ENCODE measurements at places on chromosomes 4 and X.

GRCh38 chrX:106680716-106681115 is 45.8 kb upstream of the RNF128 start:
- no peak for DNase-seq

GRCh38 chr4:13484749-13485221 is 645 bp upstream of the RAB28 start:
- no peak for DNase-seq

DNA sequence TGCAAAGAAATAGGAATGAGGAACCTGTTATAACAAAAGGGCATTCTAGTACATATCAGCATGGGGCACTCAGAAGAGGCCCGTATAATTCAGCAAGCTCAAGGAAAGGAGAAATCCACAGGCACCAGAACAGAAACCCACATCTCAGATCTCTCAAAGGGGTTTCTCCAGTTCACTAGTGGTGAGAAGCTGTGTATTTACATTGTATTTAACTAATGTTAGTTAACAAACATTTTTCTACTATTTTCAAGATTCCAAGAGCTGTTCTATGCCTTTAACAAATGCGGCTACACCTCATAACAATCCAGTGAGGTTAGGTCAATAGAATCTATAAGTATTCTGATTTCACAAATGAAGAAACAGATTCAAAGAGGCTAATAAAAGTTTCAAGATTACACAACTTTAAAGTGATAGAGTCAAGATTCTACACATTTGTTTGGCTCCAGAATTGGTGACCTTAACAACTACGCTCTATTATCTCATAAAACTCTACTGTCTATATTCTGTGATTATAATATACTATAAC is 77.3 kb downstream of the CXXC4 start:
- DNase-seq = no peak

GRCh38 chr4:87932718-87933141 is 42.8 kb upstream of the SPP1 start:
- no peak for DNase-seq

GRCh38 chr4:124997124-124997523 is 284.6 kb upstream of the ANKRD50 start:
- DNase-seq = no peak

GRCh38 chrX:96713303-96713702 is 28.7 kb downstream of the DIAPH2 start:
- no peak for DNase-seq

- DNase-seq = no peak
These were observed 110.1 kb downstream of the GBA3 start for GRCh38 chr4:22802876-22803275.

DNA sequence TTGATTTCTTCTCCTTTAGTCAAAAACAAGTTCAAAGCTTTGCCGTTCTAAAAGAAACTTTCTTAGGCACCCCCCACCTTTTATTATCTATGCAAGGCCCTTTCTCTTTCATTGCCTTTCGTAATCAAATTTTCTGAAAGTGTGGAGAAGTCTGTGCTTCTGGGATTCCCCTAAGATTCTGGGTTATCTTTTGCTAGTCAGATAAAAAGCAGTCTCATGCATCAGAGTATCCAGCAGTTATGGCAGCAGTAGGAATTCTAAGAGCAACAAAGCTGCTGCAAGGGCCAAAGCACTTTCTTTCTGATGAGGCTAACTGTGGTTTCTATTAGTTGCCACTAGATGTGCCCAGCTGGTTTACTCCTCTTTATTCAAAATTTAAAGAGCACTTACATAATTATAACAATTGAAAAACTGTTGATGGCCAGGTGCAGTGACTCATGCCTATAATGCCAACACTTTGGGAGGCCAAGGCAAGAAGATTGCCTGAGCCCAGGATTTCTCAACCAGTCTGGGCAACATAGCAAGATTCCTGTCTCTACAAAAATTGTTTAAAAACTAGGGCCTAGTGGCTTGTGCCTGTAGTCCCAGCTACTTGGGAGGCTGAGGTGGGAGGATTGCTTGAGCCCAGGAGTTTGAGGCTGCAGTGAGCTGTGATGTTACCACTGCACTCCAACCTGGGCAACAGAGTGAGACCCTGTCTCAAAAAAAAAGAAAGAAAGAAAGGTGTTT is 296.2 kb downstream of the PAPSS1 start:
- no peak for DNase-seq

DNA sequence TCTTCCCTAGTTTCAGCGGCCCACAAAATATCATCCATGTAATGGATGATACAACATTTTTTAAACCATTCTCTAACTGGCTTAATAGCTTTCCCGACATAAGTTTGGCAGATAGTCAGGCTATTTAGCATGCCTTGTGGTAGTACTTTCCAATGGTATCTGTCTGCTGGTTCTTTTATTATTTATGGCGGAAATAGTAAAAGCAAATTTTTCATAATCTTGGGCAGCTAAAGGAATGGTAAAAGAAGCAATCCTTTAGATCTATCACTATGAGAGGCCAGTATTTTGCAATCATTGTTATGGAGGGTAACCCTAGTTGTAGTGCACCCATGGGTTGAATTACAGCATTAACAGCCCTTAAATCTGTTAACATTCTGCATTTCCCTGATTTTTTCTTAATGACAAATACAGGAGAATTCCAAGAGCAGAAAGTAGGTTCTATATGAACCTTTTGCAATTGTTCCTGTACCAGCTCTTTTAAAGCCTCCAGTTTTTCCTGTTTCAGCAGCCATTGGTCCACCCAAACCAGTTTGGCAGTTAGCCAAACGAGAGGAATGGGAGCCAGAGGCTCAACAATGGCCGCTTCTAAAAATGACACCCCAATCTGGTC is 14.3 kb upstream of the HSD17B11 start:
- no peak for DNase-seq

DNA sequence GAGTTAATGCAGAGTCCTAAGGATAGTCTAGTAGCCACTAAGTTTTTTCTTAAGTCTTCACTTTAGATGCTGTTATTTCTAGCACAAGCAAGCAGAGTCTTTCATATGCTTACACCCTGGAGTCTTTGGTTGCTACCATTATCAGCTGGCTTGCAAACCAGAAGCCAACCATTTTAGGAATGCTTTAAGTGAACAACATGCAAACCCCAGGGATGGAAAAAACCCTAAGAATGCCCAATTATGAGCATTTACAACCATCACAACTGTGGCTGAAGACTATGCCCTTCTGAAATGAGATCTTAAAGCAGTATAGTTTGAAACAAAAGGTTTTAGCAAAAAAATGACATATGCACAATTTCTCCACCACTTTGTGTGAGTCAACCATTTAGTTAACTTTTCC is 6.6 kb downstream of the MID1IP1 start:
- DNase-seq = no peak

DNA sequence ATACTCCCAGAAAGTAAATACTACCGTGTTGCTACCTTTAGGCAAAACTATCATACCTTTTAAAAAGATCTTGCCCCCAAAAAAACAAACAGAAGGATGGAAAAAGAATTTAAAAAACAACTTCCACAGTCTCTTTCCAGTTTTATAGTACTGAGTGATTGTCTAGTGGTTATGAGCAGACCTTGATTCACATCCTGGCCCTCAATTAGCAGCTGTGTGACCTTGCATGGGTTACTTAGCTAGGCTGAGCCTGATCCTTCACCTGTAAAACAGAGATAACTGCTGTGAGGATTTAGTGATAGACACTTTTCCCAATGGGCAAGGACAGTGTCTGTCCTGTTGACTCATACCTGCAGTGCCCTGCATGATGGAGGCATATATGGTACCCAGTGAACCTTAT is 49.0 kb downstream of the SMAD1 start:
- DNase-seq = no peak

- no peak for DNase-seq
These were observed 287.5 kb downstream of the ACTRT1 start for GRCh38 chrX:127764674-127765073.

DNA sequence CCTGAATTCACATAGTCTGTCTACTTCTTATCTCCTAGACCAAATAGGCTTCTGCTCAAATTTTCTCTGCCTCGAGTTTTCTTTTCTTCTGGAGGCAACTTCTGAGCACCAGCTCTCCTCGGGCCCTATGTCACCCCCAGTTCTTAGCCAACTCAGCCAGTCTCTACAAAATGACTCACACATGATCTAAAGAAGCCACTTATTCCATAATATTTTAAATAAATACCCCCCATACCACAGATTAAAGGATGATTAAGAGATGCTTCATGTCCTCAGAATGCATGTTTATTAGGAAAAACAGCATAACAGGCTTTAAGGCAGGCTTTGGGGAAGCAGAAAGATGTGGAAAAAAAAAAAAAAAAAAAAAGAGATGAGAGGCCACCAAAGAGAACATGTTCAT is 36.6 kb upstream of the DDX53 start:
- no peak for DNase-seq

GRCh38 chr4:24968992-24969391 is 56.1 kb upstream of the CCDC149 start:
- DNase-seq = no peak

DNA sequence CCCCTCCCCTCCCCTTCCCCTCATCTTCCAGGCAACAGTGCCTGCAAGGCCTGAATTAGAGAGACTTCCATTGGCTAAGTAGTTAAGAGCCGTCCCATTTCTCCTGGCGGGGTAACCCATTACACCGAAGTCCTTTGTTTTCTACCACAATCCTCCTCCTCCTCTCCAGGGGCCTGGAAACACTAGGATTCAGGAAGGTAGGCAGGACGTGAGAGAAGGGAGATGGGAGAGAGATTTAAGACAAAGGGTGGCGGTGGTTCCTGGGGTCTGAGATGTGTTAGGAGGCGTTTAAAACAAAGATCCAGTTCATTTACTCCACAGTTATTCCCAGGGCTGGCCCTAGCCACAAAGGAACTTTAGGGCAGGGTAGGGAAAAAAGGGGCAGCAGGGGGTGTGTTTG is 28.0 kb downstream of the NYX start:
- no peak for DNase-seq

- DNase-seq = no peak
These were observed 11.8 kb downstream of the RASL11B start for GRCh38 chr4:52873861-52874343.

All from activated CD8-positive, alpha-beta memory T cell treated with anti-CD3 and anti-CD28 coated beads for 48 hours (primary cell).